ENCODE measurements at places on chromosomes 13 and 19.

GRCh38 chr13:99985886-99986527 is 4.4 kb downstream of the ZIC2 start:
- DNase-seq: no peak

DNA sequence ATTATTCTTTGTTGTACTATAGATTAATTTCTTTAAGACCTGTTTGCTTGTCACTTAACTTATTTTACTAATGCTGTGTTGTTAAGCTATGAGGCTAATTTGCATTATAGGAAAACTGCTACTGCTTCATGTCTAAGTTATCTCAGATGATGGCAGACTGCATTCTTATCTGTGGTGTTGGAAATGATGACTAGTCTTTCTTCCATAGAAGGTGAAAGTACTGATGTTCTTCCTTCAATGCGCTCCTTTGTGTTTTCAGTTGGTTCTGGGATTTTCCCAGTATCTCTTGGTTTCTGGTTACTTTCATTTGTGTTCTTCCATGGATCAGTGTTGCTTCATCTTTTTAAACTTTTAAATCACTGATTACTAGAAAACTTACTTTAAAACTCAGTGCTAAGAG is 46.9 kb downstream of the TPP2 start:
- no peak for DNase-seq

DNA sequence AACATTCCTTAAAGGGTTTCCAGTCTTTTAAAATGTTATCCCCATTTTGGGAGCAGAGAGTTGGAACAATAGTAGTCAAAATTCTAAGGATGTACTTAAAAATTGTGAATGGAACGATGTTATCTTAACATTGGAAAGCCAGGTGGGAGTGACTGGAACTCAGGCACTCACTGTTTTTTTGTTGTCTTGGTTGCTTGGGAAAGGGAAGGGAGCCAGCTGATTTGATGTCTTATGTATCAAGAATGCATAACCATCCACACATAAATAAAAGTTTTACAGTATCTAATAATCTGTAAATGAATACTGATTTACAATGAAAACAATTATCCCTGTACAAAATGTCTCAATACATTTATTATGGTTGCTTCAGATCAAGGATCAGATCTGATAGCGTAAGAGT is 88.7 kb downstream of the SLC10A2 start:
- no peak for DNase-seq

GRCh38 chr13:112754281-112755025 is 64.6 kb downstream of the ATP11A start:
- DNase-seq: no peak

DNA sequence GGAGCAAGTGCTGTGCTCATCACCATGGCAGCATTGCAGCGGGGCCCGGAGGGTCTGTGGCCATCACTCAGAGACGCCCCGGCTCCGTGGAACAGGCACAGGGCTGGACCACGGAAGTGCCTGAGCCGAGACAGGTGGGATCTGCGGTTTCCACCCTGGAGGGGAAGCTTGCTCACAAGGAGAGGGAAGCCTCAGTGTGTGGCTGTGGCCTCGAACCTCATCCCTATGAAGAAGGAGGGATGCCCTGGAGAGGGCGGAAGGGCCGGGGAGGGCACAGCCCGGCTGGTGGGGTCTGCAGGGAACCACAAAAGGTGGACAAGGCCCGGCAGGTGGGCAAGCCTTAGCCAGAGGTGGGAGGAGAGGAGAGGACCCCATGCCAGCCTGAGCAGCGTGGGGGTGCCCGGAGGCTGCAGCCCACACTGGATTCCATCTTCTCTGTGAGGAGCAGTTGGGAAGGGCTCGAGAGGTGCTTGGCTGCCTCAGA is 30.4 kb upstream of the TMEM255B start:
- no peak for DNase-seq

DNA sequence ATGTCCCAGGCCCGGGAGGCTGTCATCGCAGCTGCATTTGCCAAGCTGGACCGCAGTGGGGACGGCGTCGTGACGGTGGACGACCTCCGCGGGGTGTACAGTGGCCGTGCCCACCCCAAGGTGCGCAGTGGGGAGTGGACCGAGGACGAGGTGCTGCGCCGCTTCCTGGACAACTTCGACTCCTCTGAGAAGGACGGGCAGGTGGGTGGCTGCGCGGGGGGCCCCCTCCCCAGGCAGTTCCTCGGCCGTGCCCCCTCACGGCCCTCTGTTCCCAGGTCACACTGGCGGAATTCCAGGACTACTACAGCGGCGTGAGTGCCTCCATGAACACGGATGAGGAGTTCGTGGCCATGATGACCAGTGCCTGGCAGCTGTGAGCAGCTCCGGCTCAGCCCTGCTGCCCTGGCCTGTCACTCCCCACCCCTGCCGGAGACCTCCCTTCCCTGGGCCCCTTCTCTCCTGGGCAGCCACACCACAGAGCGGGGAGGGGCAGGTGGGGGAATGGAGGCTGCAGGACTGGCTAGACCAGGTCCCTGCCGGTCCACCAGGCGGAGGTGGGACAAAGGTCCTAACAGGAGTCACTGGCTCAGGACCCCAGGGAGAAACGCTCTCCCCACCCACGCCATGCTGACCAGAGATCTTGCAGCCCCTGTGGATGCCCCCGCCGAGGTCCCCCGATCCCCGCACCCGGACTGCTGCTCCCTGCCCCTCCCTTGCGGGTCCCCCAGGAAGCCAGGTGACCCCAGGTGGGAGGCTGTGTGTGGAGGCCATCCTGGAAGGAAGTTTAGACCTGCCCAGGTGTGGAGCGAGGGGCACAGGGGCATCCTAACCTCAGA is 1.1 kb downstream of the CAPS start:
- DNase-seq: no peak

GRCh38 chr13:88622362-88622973 is 951.3 kb downstream of the SLITRK5 start:
- DNase-seq: no peak
